ENCODE measurements at places on chromosomes 11 and 22.

DNA sequence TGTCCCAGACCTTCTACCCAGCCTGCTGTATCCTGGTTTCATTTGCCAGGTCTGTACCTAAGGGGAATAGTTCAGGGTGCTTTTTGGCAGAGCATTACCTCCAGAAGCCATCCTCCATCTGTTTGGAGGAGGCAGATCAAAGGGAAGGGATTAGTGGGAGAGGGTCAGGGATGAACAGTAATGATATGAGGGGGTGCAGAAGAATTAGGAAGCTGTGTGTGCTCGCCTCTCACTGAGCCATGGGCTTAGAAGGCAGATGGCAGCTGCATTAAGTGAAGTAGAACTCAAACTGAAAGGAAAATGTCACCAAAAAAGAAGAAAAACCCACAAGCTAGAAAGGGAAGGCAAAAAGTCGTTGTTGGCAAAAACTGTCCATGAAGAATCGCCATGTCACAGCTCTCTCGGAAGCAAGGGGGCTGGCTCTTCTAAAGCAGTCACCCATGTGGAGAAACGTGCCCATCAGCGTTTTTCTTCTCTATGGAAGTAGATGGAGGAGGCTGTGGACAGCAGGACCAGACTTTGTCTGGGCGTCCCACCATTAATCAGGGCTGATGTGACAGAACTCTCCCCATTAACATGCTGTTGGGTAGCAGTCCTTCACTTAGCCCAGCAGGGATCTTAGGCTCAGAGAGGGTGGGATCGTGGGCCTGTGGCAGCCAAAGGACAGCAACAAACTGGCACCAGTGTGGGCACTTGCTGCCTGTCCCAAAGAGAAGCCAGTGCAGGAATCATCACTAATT lies 46.8 kb downstream of the CEP164 start:
- DNase-seq = no peak

DNA sequence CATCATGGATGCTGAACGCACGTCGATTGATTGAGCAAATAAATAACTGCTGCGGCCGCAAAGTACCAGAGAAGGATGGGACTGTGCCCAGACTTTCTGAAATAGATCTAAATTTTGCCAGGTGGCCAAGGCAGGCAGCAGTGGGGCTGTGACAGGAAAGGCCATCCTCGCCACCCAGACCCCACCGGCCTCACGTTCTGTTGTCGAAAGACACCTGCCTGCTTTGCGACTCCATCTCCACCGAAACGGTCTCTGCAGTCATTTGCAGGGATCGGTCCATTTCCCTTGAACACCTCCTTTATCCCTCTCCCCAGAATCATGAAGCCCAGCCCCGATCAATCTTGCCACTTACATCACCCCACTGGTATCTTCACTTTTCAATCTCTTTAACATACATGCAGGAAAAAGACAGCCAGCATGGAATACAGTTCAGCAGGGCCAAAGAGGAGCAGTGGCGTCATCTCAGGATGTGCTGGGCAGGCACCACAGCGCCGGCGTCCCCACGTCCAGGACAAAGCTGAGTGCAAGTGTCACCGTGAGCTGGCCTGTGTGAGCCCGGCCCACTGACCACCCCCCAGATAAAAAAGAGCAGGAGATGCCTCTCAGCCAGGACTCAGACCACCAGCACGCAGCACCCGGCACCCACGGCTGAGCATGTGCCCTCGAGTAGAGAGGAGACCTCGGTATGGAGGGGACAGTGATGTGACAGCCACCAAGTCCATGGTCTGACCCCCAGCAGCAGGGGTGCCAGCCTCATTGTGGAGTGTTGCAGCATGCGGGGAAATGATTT lies 610.3 kb downstream of the TBC1D22A start:
- DNase-seq = no peak

DNA sequence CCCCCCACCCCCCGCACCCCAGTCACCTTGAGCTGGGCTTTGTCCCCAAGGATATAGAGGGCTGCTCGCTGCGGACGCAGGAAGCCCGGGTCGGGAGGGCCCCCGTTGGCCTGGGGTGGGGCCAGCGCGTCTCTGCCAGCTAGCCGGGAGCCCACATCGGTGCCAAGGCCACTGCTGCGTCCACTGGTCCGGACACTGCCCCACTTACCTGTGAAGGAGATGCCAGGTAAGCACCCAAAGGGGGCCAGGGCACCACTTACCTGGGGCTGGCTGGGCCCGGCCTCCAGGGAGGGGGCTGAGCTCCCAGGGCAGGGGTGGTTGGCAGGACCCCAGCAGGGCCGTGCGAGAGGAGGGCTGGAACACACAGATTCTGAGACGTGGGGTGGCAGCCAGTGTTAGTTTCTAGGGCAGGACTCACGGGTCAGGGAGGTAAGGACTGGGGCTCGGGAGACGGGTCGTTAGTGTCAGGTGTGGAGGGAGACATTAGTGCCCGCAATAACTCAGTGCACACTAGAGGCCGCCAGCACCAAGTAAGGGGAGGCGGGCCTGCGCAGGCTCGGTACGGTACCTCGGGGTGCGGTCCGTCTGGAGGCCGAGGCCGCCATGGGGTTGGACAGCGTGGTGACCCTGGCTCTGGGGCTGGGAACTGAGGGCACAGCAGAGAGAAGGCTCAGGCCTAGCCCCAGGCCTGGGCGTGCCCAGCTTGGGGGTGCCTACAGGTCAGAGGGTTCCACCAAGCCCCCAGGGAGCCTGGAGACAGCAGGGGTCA lies 18.2 kb downstream of the SBF1 start:
- no peak for DNase-seq

- no peak for DNase-seq
These were observed 52.6 kb downstream of the TENM4 start for GRCh38 chr11:79388201-79388600.

DNA sequence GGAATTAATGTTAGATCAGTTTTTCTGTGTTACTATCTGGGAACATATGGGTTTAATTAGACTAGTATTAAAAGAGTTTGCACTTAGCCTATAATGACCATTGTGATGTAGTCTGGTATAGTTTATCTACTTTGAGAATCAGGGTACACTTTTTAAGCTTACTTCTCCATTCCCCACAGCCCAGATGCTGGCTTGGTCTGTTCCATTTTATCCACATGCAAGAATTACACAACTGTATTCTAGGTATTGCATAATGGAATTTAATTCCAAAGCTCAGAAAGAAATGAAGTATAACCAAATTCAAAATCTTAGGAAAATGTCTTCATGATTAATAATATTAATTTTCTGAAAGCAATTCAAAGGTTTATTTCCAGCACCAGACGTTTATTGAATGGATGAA lies 122.2 kb upstream of the PDGFD start:
- no peak for DNase-seq

GRCh38 chr11:66429983-66430602 lies 8.6 kb downstream of the MRPL11 start:
- peak; percentile 83 for DNase-seq

- peak; percentile 87 for DNase-seq
These were observed 6.4 kb downstream of the MARK2 start for GRCh38 chr11:63845303-63845702.

DNA sequence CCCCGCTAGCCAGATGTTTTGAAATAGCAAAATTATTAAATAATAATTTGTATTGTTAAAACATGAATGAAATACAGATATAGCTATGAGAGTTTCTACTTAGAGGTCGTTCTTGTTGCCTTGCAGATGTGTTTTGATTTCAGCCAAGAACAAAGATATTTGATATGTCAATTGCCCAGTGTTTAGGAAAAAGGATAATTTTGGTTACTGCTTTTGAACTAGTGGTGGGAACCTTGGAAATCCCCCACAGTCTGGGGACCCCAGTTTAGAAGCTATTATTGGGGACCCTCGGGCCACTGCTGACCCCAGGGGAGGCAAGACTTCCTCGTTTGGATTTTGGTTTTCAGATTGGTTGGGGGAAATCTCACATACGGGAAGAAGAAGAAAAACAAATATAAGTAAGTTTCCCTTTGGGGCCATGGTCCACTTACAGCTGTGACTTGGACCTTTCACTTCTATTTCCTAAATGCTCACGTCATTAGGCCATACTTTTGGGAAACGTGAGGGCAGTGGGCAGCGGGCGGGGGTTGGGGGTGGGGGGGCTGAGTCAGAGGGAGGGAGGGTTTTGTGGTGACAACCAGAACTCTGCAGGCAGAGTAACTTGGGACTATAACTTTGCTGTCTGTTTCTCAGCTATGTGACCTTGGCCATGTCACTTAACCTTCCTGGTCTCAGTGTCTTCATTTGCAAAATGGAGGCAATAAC lies 37.0 kb downstream of the LDLRAD3 start:
- peak; percentile 74 for DNase-seq

GRCh38 chr11:26688701-26689100 lies 33.2 kb downstream of the SLC5A12 start:
- DNase-seq = no peak

DNA sequence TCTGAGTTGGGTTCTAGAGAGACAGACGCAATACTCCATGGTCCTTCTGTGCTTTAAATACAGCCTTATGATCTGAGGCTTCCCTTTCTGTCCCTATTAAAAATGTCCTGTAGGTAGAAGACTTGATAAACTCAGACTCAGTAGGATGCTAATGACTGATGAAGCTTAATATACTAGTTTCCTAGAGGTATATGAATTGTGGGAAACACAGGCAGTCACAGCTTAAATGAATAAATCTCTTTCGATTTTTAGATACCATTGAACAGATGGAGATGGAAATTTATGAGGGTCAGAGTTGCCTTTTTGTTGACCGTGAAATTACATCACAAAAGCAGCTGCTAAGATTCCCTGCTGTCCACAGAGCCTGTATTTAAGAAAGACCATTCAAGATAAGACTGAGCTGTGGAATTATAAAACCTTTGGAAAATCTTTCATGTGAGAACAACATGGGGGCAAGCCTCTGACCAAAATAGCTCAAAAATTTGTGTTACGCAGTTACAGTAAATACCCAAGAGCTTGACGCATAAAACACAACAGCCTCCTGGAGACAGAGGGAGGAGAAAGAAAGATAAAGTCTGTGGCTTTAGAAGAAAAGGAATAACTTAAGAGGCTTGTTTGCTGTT lies 172.3 kb downstream of the AASDHPPT start:
- peak; percentile 87 for DNase-seq

DNA sequence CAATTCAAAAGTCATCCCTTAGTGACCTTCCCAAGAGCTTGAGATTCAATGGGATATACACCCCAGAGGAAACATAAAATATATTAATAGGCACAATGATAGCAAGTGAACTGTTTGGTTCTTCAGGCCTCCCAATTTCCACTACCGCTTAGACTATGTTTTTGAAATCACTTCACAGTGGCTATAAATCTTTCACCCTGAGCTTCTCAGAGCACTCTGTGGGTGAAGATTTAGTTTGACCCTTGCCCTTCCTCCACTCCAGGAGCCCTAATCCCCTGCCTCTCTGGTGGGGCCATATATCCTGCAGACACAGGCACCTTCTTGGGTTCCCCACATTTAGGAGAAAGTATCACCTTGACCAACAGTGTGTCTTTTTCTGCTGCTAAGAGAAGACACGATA lies 186.9 kb upstream of the PITPNB start:
- no peak for DNase-seq

GRCh38 chr11:109680127-109680526 lies 258.1 kb downstream of the C11orf87 start:
- DNase-seq = peak; percentile 64

GRCh38 chr22:48438800-48439559 lies 1388.7 kb downstream of the BRD1 start:
- no peak for DNase-seq

DNA sequence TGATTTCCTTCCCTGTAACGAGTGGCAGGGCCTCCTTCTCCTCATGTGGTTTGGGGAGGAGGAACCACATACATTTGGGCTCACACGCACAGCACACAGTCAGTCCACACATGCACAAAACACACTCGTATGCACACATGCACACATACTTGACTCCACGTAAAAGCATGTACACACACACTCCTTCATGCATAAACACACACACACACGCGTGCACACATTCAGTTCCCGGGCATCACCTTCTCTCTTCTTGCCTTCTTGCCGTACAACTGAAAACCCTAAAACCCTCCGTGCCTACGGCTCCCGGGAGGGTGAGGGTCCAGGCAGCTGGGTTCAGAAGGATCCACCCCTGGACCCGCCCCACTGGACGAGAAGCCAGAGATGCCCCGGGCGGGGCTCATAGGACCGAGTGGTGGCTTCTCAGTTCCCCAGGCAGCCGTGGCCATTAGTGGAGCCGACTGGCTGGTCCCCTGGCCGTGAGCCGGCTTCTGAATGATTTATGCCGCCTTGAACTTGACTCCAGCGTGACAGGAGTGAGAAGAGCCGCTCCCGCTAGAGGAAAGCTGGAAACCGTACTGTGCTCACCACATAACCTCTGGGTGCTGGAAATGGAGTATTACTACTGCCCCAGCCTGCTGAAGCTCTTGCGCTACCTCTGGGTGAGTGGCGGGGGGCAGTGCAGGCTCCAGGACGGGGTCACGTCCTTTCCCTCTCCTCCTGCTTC lies 117.4 kb downstream of the KIAA1671 start:
- DNase-seq = no peak

Data from choroid plexus epithelial cell (primary cell).